Fibroblast of upper back skin (primary cell): ENCODE measurements at places on chromosomes 16 and 17.
A peak's percentile ranks its signal among the peaks of the same experiment; 100 is the strongest.

GRCh38 chr17:38919316-38920078 is 5.9 kb upstream of the LASP1NB start:
- no peak for DNase-seq

GRCh38 chr17:65514082-65514481 is 47.4 kb downstream of the AXIN2 start:
- DNase-seq, result peak; percentile 85

GRCh38 chr16:58591083-58591482 is 38.5 kb downstream of the CNOT1 start:
- DNase-seq, result no peak

DNA sequence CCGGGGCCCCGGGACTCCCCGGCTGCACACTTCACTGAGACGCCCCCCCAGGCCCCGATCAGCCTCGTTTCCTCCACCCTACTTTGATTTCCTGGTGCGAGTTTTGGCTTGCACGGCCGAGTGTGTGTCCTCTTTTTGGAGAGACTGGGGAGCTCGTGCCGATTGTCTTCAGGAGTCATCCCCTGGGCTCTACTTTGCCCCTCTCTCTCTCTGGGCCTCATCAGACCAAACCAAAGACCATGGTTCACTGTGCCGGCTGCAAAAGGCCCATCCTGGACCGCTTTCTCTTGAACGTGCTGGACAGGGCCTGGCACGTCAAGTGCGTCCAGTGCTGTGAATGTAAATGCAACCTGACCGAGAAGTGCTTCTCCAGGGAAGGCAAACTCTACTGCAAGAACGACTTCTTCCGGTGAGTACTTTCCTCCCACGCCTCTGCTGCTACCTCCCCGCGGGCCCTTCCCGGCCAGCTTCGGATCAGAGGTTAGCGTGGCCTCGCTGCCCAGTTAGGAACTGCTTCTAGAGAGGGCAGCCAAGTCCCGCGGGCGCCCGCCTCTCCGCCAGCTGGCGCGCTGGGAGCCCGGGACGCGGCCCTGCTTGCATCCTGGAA is 787 bp downstream of the LHX1 start:
- DNase-seq, result no peak

- peak; percentile 67 for DNase-seq
These were observed at the start of the genes VPS9D1 and ZNF276 for GRCh38 chr16:89720813-89721545. TSS of gene VPS9D1 (minus strand) at chr16:89720898. CDS start at chr16:89720861, 37 bp downstream. TSS of gene ZNF276 (plus strand) at chr16:89721537. CDS start at chr16:89721641, 104 bp downstream.

- peak; percentile 63 for DNase-seq
These were observed 6.1 kb downstream of the DRG2 start for GRCh38 chr17:18093616-18094408.

- no peak for DNase-seq
These were observed 54.3 kb downstream of the WNT3 start for GRCh38 chr17:46764000-46764708.

- DNase-seq, result peak; percentile 24
These were observed 287.3 kb downstream of the WWOX start for GRCh38 chr16:78386557-78387324.

- no peak for DNase-seq
These were observed 7.4 kb downstream of the CMIP start for GRCh38 chr16:81451753-81452680.

DNA sequence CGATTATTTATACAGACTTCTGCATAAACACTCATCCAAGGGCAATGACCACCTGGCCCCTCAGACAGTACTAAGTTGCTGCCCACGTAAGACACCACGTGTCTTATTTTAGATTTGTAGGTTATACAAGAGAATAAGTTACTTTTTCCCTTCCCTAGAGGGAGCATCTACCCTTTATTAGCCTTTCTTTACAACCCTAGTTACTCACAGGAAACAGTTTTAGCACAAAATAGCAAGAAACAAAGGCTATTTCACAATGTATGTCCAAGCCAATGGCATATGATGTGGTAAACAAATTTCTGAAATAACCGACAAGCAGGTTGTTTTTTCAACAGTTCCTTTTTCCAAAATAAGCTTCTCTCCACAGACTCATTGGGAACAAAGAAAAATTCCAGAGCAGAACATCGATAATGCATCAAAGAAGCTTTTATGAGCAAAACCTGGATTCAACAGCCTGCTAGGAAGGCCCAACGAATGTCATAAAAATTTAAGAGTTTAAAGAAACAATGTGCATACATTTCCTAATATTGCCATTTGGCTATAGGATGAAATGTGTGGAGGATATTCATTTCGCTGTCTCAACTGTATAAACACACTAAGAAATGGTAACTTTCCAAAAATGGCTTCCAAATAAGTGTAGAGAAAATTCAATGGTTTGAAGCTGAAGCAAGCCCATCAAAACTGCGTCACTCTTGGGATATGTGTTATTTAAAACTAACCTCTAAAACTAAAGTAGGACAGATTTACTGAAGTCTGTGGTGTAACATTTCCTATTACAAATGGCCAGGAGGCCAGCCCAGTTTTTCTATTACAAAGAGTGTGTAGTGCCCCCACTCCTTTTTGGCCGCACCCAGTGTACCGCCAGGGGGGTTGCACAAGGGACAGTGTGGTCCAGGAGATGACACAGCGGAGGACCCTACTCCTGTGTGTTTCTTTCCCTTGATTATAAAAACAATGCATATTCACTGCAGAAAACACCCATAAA is 50.4 kb upstream of the ERN1 start:
- peak; percentile 25 for DNase-seq

- peak; percentile 82 for DNase-seq
These were observed 5.8 kb upstream of the RARA start for GRCh38 chr17:40303009-40303657.

GRCh38 chr16:10349851-10350250 is 36.0 kb upstream of the ATF7IP2 start:
- no peak for DNase-seq

DNA sequence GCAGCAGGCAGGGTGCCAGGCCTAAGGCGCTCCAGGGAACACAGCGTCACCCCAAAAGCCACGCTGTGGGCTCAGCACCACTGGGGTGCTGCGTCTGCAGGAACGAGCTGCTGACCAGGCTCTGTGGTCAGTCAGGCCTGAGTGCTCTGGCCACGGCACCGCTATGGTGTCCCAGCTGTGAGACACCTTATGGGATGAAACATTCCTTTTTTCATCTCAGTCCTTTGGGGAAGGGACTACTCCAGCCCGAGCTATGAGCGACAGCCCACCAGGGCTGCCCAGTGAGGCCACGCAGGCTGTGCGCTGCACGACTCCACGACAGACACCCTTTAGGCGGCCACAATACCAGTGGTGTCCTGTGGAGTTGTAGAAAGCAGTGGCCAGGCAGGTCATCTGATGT is 11.1 kb downstream of the MGAT5B start:
- DNase-seq, result no peak

DNA sequence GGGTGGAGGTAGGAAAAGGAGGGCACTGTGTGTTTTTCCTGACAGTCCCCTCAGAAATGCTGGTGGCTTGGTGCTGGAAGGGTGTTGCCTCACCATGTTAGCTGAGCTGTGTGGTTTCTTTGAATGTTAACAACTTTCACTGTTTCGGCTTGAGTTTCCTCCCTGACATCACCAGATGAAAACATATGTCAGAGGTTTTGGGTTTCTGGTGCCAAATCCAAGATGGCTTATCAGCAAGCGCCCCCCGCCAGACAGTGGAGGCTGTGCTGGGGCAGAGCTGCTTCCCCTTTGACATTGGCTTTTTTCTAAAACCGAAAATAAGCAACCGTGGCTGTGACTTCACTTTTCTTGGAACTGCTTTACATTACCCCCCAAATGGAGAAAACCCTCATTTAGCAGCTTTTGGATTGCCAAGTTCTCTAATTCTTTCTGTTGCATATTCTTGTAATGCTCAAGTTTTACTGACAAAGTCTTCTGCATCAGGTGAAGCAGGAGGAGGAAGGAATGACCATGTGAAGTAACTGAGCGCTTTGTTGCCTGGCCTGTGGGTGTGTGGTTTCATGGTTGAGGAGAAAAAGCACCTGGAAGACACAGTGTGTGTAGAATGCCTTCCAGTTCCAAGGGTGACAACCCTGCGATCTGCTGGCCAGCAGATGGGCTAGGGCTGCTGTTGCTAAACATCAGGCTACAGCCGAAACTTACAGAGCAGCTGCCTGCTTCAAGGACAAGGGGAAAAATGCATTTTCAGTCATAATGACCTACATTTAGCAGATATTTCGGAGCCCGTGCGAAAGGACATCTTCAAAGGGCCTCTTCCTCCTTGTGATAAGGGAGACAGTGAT is 9.7 kb downstream of the RMI2 start:
- peak; percentile 69 for DNase-seq

GRCh38 chr17:80984749-80985148 is 6.9 kb upstream of the CHMP6 start:
- DNase-seq, result peak; percentile 97

GRCh38 chr17:16398270-16399267 is 16.8 kb upstream of the TRPV2 start:
- DNase-seq, result no peak

GRCh38 chr16:24820522-24820921 is 25.2 kb upstream of the SLC5A11 start:
- no peak for DNase-seq

DNA sequence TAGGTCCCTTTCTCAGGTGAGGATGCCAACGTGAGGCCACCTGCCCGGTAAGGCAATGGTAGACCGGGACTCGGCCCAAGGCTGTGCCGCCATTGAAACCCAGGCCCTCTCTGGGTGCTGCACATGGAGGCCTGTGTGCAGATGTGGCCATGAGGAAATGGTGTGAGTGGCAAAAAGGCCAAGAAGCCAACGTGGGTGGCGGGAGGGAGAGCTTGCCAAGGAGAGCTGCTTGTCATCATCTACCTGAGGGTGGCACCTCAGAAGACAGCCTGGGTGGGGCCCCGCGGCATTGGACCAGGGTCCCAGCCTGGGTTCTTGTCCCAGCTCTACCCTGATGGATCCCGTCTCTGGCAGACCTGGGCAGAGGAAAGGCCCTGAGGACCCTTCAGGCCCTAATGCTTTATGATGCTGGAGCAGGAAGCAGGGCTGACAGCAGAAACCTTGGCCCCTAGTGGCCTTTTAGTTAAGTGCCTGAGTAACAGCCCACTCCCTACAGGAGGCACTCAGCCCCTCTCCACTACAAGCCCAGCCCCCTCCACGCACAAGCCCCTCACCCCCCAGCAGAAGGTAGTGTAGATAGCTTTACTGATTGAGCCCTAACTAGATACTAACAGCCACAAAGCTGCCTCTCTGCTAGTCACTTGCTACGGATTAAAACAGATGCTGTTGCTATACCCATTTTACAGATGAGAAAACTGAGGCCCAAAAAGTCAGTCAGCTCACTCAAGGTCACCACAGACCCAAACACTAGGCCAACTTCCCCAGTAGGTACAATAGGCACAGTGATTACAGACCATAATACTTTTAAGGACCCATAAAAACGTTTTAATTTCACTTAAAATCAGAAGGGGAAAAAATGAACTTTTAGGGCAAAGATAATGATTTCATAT is 26.2 kb upstream of the KIFC3 start:
- DNase-seq, result no peak

GRCh38 chr17:4937553-4937952 is 2.3 kb downstream of the SLC25A11 start:
- no peak for DNase-seq

GRCh38 chr17:73128496-73128895 is 36.0 kb upstream of the SLC39A11 start:
- DNase-seq, result no peak

DNA sequence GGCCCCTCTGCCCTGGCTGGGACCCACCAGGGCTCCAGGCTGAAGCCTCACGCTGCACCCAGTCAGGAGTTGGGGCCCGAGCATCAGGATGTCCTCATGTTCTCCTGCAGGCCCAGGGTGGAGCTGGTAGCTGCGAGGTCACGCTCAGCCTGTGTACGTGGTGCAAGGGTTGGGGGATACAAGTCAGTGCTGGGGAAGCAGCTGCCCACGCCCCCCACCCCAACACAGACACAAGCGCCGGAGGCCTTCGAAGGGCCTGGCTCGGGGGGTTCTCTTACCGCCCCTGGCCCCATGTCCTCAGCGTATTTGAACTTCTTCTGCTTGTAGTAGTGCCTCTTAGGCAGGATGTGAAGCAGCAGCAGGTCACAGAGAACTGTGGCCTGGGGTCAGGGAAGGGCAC is 4.9 kb upstream of the CAMKK1 start:
- DNase-seq, result no peak

- DNase-seq, result no peak
These were observed 19.9 kb downstream of the CYB5D2 start for GRCh38 chr17:4162775-4163466.
